ENCODE measurements at places on chromosomes 6 and 20.

GRCh38 chr20:24970754-24971153 lies 21.7 kb downstream of the CST7 start:
- DNase-seq = no peak

DNA sequence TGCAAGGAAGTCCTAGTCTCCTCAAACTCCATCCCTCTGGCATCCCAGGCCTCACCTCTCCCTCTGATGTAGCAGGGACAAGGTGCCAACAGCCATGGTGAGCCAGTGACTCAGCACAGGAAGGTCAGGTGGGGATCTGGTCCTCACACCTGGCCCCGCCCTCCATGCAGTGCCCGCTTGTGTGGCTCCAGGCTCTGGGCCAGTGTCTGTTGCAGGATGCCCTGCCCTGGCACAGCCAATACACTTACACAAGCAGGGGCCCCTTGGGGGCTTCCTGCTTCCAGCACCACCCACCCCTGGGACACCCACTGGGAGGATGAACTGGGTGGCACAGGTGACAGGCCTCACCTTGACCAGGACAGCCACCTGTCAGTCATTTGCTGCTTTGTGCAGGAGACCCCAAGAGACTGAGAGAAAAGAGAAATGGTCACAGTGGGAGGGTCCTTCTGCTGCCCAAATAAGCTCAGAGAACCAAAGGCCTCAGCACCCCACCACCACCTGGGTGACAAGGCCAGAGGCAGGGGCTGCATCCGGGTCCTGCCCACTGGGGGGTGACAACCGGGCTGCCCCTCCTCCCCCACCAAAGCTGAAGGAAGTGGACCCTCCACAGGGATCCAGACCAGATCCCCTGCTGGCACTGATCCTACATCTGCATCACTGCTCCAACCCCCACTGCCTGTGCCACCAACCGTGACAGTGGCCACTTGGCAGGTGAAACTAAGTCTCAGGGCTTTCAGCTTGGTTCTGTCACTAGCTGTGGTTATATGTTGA lies 658.8 kb upstream of the DEFB115 start:
- no peak for DNase-seq

- no peak for DNase-seq
Measured at GRCh38 chr6:14922706-14923460, 323.0 kb upstream of the JARID2 start.

- no peak for DNase-seq
Measured at GRCh38 chr6:15340775-15341174, 94.9 kb downstream of the JARID2 start.

GRCh38 chr6:139525415-139525814 lies 151.0 kb upstream of the CITED2 start:
- no peak for DNase-seq

DNA sequence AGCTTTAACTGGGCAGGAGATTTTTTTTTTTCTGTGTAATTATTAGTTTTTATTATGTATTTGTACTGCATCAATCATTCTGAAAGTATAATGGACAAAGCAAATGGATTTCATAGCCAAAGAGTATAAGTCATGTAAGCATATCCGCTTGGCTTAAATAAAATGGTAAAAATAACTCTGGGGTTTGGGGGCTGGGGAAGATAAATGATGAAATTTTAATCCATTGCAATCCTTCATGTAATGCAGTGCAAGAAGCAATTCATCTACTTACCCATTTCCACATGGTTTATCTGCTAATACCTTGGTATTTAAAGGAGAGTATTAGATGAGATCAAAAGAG lies 781.4 kb downstream of the QKI start:
- no peak for DNase-seq

GRCh38 chr6:7668936-7669335 lies 57.0 kb upstream of the BMP6 start:
- DNase-seq = no peak

GRCh38 chr6:145008715-145009114 lies 723.6 kb downstream of the UTRN start:
- DNase-seq = no peak

DNA sequence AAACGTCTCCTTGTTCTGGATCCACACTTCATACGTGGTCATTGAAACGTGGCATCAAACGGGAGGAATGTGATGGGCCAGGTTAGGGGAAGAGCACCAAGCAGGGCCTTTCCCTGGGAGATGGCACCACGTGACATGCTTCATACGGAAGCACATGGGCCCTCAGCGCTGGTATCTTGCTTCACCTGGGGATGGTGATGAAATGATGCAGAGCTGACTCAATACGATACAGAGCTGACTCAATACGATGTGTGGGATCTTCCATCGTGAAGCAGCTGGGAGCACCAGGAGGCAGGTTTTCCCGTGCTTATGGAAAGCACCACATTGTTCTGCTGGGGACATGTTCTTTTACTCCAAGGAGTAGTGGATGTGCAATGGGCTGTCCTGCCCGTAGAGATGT lies 22.5 kb upstream of the TAGAP start:
- DNase-seq = no peak

DNA sequence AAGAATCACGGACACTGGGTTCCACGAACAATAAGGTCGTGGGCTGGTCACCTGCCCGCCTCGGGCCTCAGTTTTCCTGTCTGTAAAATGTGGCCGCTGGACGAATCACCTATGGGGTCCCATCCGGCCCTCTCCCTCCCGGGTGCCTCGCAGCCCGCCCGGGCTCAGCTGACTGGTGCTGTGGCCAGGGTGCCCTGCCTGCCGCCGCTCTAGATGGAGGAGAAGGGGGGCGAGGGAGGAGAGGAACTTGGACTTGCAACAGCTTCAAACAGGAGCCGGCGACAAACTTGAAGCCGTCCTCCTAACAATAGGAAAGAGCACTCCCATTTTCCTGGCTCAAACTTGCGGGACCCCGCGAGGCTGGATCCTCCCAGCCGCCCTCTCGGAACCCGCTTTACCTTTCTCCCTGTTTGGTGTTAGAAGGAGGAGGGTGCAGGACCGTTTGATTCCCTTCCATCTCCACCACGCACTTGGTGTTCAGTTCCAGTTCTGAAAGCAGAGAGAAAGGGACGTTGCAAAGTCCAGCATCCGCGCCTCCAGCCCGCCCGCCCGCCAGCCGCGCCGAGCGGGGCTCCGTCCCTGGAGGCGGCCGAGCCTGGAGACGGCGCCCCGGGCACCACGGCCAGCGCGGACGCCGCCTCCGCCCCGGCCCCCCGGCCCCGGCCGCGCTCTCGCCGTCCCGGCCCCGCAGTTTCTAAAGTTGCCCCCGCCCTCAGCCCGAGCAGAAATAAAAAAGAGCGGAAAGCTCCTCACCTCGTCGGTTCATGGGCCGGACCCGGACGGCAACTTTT lies 584 bp downstream of the KIF13A start:
- DNase-seq = peak; percentile 81

DNA sequence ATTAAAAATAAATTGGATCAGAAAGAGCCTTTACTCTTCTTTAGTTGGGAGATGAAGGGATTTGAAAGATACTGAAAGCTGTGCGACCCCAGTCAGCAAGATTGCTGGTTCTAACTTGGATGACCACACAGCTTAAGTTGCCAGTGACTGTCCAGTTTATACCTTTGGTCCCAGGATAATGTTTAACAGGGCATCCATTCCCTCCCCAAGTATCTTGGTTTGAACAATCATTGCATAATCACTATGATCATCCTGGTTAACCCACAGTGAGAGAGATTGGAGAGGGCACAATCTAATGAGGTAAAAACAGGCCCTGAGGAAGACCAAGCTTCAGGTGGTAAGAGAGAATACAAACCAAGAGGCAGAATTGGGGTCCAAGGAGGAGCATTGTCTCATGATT lies 798.3 kb downstream of the MAFB start:
- DNase-seq = no peak

- no peak for DNase-seq
Measured at GRCh38 chr6:39646751-39647420, 78.3 kb downstream of the KIF6 start.

DNA sequence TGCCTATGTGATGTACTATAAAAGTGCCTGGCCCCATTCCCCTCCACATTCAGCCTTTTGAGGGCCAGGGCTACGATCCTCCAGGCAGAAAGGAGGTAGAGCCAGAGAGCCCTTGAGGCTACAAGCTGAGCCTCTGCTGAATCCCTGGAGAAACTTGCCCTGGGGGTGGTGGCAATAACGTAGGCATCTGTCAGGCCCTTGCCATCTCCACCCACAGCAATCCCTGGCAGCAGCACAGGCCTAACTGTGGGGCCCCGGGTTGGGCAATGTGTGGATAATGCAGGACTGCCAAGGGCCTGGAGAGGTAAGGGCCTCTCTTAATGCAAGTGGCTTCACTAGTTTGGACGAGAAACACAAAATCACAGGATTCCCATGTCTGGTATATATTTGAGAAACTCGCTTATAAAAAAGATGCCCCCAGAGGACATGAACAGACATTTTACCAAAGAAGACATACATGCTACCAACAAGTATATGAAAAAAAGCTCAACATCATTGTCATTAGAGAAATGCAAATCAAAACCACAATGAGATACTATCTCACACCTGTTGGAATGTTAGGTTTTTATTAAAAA lies 99.0 kb downstream of the QRSL1 start:
- DNase-seq = no peak

DNA sequence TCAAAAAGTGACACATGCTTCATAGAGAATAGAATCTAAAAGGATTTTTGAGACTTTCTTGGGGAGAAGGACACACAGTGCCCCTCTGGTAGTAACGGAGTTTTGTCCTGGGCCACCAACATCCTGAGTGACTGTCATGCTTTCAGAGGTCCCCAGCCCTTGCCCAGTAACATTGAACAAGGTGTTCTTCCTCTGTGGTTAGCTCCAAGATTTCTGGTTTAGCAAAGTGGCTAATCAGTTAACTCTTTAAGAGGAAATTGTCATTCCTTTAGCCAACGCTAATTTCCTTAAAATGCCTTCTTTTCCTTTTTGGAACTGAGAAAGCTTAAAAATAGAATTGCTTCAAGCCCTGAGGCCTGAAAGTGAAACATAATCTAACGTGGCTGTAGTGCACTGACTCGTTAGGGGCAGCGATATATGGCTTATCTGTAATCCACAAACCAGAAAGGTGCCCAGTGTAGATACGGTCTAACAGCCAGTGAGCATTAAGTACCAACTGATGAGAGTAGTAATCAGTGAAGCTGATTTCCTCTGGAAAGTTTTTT lies 7.8 kb downstream of the E2F3 start:
- DNase-seq = no peak

DNA sequence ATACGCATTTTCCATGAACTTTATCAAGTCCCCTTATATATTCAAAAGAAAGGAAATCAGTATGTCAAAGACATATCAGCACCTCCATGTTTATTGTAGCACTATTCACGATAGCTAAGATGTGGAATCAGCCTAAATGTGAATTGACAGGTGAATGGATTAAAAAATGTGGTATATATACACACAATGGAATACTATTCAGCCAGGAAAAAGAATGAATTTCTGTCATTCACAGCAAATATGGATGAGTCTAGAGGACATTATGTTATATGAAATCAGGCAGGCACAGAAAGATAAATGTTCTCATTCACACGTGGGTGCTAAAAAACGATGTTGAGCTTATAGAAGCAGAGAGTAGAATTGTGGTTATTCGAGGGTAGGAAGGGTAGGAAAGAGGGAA lies 5.3 kb downstream of the FIG4 start:
- DNase-seq = no peak

GRCh38 chr6:97322811-97323210 lies 39.8 kb upstream of the MMS22L start:
- DNase-seq = no peak

GRCh38 chr6:29666826-29667130 lies 9.9 kb downstream of the MOG start:
- no peak for DNase-seq
